Neural progenitor cell (in vitro differentiated cells): ENCODE measurements at places on chromosomes 7 and 10. TPM values are rescaled to one million over a fixed set of nuclear protein-coding genes. Genes with fewer than 3 reads are reported as not detected.

DNA sequence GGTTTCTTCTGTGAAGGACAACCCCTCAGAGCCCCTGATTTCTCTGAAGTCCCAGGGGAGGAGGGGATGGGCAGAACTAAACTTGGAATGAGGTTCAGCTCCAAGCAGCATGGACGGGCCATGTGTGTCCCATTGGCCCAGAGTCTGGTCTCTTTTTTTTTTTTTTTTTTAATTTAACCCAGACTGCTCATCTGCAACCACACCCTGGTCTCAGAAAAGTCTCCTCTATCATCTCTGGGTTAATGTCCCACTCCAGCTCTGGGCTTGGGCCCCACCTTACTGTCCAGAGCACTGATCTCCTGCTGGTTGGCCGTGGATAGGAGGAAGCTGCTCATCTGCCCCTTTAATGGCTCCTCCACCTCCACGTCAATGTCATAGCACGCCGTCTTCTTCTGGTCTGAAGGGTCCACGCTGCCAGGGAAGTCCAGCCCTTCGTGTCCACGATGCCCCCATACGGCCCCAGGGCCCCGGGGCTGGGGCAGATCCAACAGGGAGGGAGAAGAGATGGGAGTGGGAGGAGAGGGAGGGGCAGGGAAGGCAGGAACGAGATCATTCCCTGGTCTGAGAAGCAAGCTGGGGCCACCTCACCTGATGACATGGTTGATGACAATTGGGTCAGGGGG, 7.7 kb downstream of the CHPF2 start:
- no peak overlapping the region for H3K27ac ChIP-seq
- H3K4me3 ChIP-seq, result no peak overlapping the region
- H3K27me3 ChIP-seq, result peaks cover 6% of the 10 kb centered on the region
- peaks cover 21% of the 10 kb centered on the region for H3K4me1 ChIP-seq

ZNF777 gene
- 6.6 and 11.7 TPM in 2 replicates for total RNA-seq

AKR1E2 gene
- 3.4 and 4.4 TPM in 2 replicates for total RNA-seq

ENTPD7 gene
- 7.2 and 10.2 TPM in 2 replicates for total RNA-seq

BMPER gene
- total RNA-seq, result 0.74 and 1.2 TPM in 2 replicates

- no peaks in the 10 kb centered on the region for H3K36me3 ChIP-seq
- no peaks in the 10 kb centered on the region for H3K4me1 ChIP-seq
- no peak for DNase-seq
- H3K4me3 ChIP-seq, result no peak overlapping the region
Observed at GRCh38 chr7:468681-469562, 50.7 kb downstream of the PDGFA start.

DNA sequence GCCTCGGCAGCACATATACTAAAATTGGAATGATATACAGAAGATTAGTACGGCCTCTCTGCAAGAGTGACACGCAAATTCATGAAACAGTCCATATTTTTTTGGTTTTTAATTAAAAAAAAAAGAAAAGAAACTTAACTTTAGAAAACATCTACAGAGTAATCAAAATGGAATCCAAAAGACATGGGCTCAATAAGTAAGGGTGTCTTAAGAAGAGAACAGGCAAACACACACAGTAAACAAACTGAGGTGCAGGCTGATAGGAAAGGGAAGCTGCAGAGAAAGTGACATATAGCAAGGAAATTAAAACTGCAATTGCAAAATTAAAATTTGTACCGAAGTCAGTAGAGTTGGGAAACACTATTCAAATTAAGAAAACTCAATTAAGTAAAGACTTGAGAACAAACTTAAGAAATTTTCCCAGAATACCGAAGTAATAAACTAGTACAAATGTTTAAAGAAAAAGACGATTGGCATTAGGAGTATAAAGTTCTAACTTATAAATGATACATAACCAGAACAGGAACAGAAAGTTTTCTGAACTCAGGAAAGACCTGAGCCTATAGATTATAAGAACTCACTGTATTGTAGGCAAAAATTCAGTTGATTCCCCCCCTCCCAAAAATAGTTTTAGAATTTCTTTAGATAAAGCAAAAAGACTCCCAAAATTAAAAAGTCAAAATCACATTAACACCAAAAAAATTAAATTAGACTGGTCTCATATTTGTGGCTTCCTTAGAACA, 16.3 kb downstream of the MTPN start:
- H3K27ac ChIP-seq, result no peak overlapping the region
- DNase-seq, result no peak
- H3K36me3 ChIP-seq, result no peaks in the 10 kb centered on the region
- no peaks in the 10 kb centered on the region for H3K27me3 ChIP-seq

DNA sequence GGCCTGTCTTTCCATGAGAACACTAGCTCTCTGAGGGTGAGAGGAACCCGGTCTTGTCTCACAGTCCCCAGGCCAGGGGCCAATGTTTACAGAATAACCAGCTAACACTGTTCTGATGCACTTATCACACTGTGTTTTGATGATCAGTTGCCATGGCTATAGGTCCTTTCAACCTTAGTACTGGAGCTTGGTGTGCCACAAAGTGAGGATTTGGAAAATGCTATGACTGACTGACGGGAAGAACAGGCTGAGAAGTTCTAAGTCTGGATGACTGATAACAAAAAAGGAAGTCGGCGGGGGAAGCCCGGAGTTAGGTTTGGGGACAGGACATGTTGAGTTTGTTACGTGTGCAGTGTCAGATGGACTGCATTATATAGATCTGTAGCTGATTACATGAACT, 141.8 kb downstream of the CTTNBP2 start:
- H3K4me3 ChIP-seq, result no peak overlapping the region
- no peaks in the 10 kb centered on the region for H3K27me3 ChIP-seq
- H3K4me1 ChIP-seq, result peaks cover 30% of the 10 kb centered on the region
- no peak for DNase-seq

EPO gene
- total RNA-seq, result 0.09 and 0.58 TPM in 2 replicates

DNA sequence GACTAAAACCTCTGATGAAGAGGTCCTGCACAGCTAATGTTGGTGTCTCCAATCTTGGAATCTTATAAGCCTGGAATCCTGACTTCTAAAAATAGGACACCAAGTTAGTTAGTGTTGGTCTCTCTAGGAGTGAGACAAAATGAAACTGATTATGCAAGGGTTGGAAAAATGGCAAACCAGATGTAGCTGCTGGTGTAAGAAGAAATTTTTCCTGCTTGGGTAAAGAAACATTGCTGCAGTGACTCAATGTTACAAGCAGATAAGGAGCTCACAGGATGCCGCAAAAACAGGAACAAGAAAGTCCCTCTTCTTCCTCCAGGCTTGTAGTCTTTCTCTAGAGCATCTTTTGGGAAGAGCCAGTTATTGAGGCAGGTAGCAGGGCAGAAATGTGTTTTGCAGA, 449.0 kb downstream of the ETV1 start:
- H3K4me3 ChIP-seq, result no peak overlapping the region
- no peaks in the 10 kb centered on the region for H3K27me3 ChIP-seq
- no peaks in the 10 kb centered on the region for H3K36me3 ChIP-seq
- no peaks in the 10 kb centered on the region for H3K4me1 ChIP-seq
- H3K27ac ChIP-seq, result no peak overlapping the region
- no peak for DNase-seq

AQP1 gene
- total RNA-seq, result 0.87 TPM in 1 of 2 replicates, not detected in the other
